ENCODE measurements at places on chromosomes 5 and 9.
A peak's percentile ranks its signal among the peaks of the same experiment; 100 is the strongest.

- no peak for DNase-seq
These were observed 73.6 kb downstream of the ZNF474 start for GRCh38 chr5:122202952-122203351.

- peak; percentile 21 for DNase-seq
These were observed 293.2 kb downstream of the ARHGAP26 start for GRCh38 chr5:143063175-143063970.

GRCh38 chr9:1034271-1034670 lies 15.9 kb upstream of the DMRT2 start:
- DNase-seq: no peak

GRCh38 chr5:60340965-60341471 lies 358.9 kb downstream of the DEPDC1B start:
- peak; percentile 6 for DNase-seq

DNA sequence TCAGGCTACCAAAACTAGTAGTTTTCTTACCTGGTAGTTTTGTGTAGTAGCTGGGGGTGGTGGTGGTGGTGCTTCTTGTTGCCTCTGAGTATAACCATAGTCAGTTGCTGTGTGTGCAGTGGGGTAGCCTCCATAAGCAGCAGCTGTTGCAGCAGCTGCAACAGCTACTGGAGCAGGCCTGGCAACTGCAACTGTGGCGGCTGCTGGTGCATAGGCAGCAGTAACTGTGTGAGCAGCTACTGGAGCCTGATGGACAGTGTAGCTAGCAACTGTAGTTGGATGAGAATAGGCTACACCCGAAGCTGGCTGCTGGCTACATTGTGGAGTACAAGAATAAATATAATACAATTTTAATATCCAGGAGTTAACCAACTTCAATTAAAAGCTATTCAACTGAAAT lies 24.7 kb downstream of the ZFR start:
- DNase-seq: no peak

GRCh38 chr5:125262782-125263181 lies 516.3 kb upstream of the ZNF608 start:
- DNase-seq: no peak

DNA sequence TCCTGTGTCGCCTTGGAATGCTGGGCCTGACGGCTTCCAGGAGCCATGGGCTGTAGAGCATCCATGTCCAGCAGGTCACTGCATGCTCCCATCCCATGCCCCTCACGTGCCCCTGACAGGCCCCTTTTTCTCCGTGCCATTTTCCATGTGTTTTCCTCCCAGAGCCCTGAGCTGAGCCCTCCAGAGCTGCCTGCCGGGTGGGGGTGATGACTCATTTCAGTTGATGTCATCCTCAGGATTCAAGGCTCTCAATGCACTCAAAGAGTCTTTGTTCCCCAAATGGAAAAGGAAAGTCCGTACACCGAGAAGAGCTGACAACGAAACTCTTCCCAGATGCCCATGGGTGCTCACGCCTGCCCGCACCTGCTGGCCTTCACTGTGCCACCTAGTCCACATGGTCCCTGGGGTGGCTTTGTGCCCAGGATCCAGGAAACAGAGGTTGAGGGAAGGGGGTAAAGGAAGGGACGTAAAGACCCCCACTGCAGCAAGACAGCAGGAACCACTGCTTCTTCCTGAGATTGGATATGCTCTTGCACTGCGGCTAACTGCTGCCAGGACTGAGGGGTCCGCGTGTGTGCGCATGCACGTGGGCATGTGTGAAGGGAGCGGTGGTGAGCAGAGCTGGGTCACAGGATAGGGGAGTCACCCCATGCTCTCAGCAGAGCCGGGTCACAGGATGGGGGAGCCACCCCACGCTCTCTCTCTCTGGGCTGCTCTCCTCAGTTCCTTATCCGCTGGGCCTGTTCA lies 27.6 kb downstream of the COL15A1 start:
- DNase-seq: peak; percentile 39

DNA sequence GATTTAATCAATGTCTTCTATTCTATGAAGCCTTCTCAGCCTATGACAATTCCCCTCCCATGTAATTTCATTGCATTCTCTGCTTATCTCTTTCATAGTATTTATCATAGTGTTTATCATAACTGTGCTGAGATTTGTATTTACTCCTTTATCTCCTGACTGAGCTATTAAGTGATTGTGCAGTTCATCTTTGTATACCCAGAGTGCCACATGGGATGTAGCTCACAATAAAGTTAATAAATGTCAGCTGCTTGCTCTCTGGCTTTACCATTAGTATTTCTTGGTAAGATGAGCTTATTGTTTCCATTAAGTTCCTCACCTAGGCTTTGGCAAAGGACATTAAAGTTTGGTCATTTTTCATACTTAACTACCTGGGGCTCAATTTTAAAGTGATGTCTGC lies 275.1 kb upstream of the MPDZ start:
- DNase-seq: no peak

DNA sequence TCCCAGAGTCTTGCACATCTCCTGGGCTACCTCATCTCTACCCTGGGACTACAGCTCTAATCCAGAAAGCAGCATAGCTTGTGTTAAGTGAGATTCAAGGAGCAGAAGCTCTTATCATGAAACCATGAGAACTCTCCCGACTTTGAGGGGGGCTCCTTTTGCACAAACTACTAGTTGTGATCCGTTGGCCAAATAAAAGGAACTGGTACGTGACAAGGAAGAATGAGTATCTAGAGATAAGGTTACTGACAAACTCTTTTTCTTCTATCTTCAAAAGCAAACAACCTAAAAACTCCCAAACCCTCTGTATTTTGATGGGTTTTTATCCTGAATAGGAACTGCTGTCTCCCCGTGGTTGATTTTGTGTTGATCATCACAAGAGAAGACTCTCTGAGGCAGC lies 168.5 kb downstream of the SLC24A2 start:
- DNase-seq: no peak

DNA sequence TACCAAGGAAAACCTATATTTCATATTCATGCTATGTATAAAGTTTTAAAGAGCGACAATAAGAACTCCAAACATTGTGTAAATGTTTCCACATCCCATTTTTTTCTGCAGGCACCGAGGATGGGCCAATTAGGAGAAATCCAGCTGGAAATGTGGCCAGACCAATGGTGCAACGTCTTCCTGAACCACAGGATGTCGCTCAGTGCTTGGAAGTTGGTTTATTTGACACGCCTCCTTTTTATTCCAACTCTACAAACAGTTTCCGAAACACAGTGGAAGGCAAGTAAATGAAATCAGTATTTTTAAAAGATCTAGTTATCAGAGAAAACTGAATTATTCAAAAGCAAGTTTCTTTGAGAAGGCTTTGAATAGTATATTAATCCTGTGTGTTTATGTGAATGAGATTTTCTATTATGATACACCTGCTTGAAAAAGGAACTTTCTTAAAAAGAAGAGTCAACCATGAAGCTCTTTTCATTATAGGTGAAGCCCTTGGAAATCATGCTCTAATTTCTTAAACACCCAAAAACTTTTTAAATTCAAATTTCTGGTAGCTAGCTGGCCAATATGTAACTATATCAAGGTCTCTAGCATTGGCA lies 9.1 kb downstream of the TYRP1 start:
- no peak for DNase-seq

DNA sequence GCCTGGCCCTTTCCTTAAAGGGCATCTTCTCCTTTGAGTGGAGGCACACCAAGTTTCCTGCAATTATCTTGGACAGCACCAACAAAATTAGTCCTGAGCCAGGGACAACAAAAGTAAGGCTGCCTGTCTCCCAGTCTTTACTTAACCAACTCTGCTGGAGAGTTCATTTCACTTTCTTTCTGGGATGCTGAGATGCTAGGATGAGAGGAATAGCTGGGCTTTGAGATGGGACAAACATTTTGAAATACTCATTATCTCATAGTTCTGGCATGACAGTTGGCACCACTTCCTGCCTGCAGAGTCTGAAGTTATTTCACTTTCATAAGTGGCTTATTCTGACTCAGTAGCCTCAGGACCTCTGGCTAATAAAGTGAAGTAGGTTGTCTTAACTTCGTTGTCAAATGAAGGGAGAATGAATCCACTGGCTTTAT lies 157.0 kb downstream of the C9orf152 start:
- peak; percentile 90 for DNase-seq

DNA sequence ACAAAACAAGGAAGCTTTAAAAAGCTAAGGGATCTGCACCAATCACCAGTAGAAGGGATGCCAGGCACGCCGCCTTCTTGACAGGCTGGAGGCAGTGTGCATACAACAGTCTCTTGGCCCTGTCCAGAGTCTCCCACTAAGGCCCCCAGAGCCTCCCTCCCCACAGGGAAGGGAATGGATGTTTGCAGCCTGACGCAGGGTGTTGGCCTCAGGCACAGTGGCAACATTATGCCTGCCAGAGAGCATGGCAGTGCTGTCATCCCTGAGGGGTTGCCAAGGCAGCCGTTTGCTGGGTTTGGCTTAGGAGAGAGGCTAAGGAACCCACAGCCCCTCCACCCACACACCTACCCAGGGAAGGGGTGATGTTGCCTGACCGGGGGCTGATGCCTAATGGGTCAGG lies 4.8 kb downstream of the HBEGF start:
- DNase-seq: no peak

DNA sequence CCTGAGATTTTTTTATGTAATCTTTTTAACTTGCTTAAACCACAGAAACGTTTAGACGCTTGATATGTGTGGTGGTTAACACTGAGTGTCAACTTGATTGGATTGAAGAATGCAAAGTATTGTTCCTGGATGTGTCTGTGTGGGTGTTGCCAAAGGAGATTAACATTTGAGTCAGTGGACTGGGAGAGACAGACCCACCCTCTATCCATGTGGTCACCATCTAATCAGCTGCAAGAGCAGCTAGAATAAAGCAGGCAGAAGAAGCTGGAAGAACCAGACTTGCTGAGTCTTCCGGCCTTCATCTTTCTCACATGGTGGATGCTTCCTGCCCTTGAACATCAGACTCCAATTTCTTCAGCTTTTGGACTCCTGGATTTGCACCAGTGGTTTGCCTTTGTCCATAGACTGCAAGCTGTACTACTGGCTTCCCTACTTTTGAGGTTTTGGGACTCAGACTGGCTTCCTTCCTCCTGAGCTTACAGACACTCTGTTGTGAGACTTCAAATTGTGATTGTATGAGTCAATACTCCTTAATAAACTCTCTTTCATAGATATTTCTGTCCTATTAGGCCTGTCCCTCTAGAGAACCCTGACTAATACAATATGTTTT lies 816.0 kb upstream of the CDH9 start:
- no peak for DNase-seq

GRCh38 chr9:95296761-95297160 lies 20.7 kb downstream of the FANCC start:
- DNase-seq: no peak

DNA sequence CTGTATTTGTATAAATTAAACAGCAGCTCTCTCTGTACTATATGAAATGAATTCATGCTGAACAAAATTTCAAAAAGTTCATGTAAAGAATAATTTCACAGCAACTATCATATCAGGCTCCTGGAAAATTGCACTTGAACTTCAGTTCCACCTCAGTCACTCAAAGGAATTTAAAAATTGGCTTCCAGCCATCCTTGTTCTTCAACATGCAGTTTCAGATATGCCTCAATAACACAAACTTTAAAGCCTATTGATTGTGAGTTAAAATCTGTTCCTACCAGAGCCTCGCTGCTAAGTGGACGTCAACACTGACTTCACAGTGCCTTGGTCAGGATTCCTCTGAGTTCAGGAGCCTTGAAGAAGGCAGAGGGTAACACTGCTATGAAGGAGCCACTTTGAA lies 418.7 kb upstream of the WWC1 start:
- no peak for DNase-seq

GRCh38 chr5:100965291-100965690 lies 62.2 kb upstream of the ST8SIA4 start:
- no peak for DNase-seq

DNA sequence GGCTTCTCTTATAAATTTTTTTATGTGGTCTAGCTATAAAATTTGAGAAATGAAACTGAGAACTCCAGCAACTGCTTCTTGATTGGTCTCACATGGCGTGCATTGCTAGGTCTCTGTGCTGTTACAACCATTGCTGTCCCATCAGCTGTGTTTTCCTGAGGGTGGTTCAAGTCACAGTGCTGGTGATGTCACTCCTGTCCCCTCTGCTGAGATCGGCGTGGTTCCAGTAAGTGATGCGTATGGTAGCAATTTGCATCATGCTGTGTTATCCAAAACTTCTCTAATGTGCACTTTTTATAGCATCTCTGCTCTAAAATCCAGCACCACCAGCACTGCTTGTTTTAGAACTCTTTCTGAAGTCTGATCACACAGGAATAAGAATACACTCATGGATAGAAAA lies 112.6 kb upstream of the ZNF608 start:
- peak; percentile 95 for DNase-seq

GRCh38 chr9:133709015-133709611 lies 29.0 kb downstream of the SARDH start:
- no peak for DNase-seq

GRCh38 chr5:157203417-157203816 lies 22.8 kb downstream of the ITK start:
- no peak for DNase-seq

DNA sequence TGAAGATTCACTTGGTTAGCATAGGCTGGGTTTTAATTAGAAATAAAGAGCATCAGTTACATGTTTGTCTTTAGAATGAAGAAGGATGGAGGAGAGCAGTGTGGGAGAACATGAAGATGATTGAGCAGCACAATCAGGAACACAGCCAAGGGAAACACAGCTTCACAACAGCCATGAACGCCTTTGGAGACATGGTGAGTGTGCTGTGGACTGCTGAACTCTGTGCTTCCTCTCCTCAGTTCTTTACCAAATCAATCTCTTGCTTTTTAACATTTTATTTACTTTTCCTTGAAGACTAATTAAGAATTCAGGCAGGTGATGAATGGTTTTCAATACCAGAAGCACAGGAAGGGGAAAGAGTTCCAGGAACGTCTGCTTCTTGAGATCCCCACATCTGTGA lies 38.2 kb upstream of the SPATA31E1 start:
- no peak for DNase-seq

- no peak for DNase-seq
These were observed 9.3 kb downstream of the TLE1 start for GRCh38 chr9:81680006-81680405.

- DNase-seq: no peak
These were observed 40.2 kb downstream of the SLC1A3 start for GRCh38 chr5:36646507-36647023.

- peak; percentile 71 for DNase-seq
These were observed 65.9 kb downstream of the DAP start for GRCh38 chr5:10695055-10695649.

DNA sequence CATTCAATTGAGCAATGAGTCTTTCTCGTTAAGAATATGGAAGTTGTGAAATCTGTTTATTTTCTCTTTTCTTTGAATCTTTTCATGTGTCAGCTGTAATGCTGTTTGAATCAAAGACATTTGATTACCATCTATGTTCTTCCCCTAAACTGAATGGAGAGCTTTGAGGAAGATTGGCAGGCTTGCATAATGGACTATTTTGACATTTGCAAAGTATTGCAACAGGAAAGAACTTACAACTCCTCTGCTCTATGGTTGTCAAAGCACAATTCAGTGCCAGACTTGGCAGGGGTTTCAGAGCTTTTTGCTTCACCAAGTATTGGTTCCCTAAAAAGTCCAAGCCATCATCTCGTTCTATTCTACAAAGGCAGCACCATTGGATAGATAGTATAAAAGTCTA lies 549.0 kb upstream of the NUDT12 start:
- peak; percentile 1 for DNase-seq

- no peak for DNase-seq
These were observed 412.1 kb downstream of the TMEM38B start for GRCh38 chr9:106106396-106106795.

GRCh38 chr5:176916337-176916736 lies 17.2 kb upstream of the HK3 start:
- DNase-seq: no peak
